NCI-H1105 (cell line): ENCODE measurements at places on chromosomes 16 and 17.
A peak's percentile ranks its signal among the peaks of the same experiment; 100 is the strongest.

DNA sequence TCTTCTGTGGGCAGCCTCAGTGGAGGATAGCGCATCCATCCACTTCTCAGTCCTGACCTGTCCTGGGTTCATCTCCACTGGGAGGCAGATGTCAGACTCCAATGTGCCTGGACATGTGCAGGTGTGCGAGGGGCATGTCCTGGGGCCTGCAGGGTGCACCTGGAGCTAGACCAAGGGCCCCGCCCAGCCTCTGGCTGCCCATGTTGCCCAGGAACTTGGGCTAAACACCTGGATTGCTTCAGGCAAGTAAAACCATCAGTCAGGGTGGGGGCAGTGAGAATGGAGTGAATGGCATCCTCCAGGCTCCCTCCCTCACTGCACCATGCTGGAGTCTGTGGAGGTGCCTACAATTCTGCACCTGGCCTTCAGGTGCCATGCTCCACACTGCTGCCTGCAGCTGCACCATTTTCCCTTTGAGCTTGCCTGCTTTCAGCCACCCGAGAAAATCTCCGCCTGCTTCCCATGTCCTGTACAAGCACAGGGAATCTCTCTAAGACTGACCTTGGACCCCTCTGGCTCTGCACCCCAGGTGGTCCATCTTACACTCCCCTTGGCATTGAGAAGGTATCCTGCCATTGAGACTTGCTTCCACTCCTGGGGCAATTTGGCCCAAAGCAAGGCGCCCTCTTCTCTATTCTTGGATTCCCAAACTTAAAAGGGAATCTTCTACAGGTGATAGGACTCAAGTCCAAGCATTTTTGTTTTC, 2.1 kb upstream of the MFSD6L start:
- no peak for DNase-seq

DNA sequence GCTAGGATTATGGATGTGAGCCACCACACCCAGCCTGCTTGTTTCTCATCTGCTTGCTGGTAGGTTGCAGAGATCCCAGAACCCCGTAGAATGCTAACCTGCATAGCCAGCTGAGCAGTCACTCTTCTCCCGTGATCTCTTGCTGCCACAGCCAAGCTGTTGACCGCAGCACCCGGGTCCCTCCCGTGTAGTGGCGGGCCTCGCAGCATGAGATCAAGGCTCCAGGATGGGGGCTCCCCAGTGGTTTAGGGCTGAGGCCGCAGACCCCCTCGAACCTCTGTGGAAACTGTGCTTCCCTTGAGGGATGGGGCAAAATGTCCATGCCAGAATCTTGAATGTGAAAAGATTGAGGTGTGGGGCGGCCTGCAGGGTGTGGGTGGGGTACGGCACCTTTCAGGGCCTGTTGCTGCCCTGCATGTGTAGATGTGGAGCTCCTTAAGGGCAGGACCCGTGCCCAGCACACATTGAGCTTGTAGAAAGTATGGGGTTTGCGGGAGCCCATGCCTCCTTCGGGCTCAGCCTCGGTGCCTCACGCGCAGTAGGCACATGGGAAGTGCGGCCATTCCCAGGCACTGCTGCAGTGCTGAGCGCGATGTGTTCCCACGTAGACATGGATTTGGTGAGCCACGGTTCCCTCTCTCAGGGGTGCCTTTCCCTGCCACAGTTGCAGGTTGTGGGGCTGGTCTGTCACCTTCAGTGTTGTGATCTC, 99.9 kb downstream of the BANP start:
- DNase-seq, result no peak

DNA sequence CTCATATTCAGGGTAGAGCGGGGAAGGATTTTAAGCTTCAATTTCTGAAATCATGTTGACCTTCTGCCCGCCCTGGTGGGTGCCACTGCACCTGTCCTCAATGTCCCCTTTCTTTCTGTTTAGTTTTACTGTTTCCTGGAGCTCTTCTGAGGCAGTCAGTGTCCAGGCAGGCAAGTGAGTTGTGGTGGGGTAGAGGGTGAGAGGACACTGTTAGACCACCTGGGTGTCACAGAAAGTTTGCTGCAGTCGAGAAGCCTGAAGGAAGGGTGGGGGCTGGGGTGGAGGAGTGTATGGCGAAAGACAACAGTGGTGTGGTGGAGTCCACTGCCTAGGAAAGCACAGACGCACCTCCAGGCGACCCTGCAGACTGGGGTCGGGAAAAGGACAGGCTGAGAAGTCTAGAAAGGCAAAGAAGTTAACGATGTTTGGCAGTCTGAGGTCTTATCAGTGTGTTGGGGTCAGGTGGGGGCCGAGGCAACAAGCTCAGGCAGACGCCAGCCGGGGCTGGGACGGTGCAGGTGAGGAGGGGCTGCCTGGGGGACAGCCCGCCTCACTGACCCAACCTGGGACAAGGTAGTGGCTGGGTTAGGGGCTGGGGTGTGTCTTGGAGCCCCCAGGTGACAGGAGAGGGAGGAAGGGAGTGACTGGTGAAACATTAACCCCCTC, 23.3 kb upstream of the HOXB13 start:
- no peak for DNase-seq

- peak; percentile 29 for DNase-seq
Measured at GRCh38 chr17:77872714-77873499, 85.6 kb upstream of the TNRC6C start.

DNA sequence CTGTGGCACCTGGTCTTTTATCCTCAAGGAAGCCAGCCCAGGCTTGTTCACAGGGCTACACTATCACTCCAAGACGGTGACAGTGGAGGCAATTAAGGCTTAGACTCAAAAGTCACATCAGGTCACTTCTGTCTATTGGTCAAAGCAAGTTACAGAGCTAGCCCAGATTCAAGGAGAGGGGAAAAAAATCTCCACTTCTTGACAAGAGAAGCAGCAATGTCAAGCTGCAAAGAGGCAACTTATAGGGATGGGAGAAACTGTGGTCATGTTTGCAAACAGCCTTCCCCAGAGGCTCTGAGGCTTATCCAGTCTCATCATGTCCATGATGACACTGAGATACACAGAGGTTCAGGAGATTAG, 31.6 kb downstream of the SERPINF1 start:
- DNase-seq, result peak; percentile 65

DNA sequence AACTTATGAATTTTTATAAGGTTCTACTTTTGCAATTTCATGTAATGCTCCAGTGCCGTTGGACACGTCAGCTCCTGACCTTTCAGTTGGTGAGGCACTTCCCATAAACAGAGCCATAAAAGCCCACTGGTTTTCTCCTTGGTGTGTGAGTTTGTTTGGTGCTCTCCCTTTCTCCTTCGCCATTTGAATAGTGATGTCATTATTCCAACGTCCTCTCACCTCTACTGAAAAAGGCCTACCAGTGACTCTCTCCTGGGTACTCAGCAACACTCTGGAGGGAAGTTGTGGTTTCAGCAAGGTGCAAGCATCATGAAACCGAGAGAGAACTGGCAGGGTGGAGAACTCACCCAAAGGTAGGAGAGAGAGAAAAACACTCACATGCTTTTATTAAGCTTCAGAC, 29.6 kb upstream of the HNF1B start:
- no peak for DNase-seq

DNA sequence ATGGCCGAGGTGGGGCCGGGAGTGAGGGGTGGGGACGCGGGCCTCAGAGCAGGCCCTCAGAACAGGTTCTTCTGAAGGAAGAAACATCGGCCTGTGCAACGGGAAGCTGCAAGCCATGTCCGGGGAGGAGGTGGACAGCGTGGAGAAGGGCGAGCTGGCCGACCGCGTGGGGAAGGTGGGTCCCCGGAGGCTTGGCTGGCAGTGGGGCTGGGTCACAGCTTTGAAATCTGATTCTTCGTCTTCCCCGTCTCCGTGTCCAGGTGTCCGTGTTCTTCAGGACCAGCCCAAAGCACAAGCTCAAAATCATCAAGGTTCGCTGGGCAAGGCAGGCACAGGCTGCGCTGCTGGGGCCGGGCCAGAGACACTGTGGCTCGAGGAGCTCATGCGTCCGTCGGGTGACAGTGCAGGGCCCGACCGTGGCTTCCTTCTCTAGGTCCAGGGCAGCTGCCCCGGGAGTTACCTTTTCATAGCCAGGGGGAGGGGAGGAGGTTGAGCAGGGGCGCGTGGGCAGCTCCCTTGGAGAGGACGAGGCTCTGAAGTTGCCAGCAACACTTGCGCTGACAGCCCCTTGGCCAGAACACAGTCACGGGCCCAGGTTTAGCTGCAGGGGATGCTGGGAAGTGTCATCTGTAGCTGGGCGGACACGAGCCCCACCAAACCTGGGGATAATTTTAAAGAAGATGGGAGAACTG, 51.3 kb downstream of the MEAK7 start:
- DNase-seq, result no peak

DNA sequence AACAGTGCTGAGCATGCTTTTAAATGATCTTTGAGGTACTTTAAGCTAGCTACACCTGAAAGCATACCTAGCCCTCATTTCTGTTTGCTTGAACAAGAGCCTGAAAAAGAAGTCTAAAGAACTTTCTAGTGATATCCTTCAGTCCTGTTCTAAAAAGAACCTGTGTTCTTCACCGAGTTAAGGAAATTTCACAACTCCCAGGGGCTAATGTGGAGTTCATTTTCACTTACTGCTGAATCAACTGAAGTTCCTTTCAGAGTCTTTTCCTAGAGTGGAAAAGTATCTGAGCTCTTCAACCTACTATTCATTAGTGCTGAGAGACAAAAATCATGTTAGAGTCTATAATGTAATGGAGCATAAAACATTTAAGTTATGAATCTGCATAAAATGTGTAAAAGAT, 66.9 kb downstream of the CHD9 start:
- no peak for DNase-seq

DNA sequence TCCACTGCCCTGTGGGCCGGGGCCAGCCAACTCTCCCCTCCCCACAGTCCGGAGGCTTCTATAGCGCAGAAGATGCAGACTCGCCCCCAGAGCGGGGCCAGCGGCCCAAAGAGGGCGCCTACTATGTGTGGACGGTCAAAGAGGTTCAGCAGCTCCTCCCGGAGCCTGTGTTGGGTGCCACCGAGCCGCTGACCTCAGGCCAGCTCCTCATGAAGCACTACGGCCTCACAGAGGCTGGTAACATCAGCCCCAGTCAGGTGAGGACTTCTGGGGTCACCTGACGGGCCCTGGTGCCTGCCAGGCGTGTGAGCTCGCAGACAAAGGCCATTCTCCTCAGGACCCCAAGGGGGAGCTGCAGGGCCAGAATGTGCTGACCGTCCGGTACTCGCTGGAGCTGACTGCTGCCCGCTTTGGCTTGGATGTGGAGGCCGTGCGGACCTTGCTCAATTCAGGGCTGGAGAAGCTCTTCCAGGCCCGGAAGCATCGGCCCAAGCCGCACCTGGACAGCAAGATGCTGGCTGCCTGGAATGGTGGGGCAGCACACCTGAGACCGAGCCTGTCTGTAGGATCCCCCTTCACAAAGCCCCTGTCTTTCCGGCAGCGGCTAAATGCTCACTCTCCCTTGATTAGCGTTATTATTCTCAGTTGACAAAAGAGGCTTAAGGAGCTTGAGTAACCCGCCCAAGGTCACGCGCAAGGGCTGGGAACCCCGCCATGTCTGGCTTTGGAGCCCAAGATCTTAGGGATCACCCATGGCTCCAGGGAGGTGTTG, 3.9 kb downstream of the SPATA20 start:
- DNase-seq, result no peak

GRCh38 chr16:80046848-80047247, 446.3 kb upstream of the MAF start:
- DNase-seq, result no peak

DNA sequence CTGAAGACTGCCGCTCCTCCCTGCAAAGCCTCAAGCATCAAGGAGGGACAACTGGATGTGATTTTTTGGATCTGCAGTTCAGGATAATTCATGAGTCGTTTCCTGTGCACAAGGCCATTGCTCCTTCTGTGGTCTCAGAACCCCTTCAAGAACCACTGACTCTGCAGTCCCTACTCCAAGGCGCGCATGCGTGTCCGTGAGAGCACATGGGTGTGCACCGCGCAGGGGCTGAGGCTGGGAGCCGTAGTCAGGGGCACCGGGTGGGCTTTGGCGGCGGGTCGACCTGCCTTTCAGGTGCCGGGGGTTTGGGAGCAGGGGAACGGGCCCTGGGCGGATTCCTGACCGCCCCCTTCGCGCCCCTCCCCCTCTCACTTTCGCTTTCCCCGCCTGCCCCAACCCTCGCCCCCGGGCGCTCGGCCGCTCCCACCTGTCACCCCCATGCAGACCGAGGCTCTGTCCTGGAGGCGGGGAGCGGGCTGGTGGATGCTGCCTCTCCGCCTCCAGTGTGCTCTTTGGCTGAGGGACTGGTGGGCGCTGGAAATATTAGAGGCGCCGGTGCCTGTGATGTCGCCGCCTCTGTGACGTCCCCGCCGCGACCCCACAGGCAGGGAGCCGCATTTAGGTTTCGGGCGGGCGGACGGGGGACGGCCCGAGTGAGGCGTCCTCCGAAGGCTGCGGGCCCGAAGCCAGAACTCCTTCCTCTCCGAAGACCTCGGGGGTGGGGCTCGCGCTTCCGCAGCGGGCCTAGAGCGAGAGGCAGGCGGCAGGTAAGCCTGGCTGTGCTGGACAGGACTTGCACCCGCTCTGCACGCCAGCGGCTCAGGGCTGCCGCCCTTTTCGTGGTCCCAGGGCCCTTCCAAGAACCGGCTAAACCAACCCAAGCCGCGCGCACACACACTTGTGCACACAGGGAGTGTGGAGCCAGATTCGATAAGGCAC, at the start of gene SPATA32:
Gene SPATA32, minus strand, starts transcription at position 518 of the 939 bp plus-strand sequence. Its CDS starts 78 bp downstream, at position 440.
- DNase-seq, result no peak

- DNase-seq, result no peak
Measured at GRCh38 chr16:71883168-71883848, 674 bp downstream of the ZNF821 start.

GRCh38 chr16:29316761-29317183, 89.7 kb downstream of the NPIPB11 start:
- no peak for DNase-seq

DNA sequence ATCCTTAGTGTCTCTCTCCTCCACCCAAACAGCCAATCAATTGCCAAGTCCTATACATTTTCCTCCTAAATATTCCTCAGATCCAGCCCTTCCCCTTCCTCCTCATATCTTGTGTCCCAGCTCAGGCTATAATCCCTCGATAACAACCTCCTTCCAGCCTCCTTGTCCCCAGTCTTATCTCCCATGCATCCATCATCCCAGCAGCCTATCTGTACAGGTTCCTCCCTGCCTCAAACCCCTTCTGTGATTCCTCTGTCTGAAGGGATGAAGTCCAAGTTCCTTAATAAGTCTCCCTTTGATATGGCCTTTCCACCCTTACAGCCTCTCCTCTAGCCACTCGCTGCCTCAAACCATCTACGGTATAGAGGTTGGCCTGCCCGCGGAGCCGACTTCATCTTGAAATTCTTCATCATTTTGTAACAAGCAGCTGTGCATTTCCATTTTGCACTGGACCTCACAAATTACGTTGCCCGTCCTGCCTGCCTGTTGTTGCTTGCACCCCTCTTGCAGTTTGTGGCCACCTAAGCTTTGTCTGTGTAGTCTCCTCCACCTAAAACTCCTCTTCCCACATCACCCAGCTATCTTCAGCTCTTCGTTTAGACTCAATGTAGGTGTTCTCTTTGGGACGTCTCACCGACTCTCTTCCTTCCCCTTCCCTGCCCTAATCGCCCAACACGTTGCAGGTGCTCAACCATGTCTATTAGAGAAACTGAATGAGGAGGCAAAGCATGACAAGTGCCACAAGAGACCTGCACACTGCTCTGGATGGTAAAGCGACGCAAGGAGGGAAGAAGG, 786 bp upstream of the CDK5RAP3 start:
- DNase-seq, result no peak

- DNase-seq, result no peak
Measured at GRCh38 chr16:71501547-71501946, 12.4 kb upstream of the ZNF19 start.

- no peak for DNase-seq
Measured at GRCh38 chr17:17518014-17518413, 21.8 kb upstream of the RASD1 start.
